NCI-H510A (cell line): ENCODE measurements at places on chromosomes 5 and 9.
A peak's percentile ranks its signal among the peaks of the same experiment; 100 is the strongest.

DNA sequence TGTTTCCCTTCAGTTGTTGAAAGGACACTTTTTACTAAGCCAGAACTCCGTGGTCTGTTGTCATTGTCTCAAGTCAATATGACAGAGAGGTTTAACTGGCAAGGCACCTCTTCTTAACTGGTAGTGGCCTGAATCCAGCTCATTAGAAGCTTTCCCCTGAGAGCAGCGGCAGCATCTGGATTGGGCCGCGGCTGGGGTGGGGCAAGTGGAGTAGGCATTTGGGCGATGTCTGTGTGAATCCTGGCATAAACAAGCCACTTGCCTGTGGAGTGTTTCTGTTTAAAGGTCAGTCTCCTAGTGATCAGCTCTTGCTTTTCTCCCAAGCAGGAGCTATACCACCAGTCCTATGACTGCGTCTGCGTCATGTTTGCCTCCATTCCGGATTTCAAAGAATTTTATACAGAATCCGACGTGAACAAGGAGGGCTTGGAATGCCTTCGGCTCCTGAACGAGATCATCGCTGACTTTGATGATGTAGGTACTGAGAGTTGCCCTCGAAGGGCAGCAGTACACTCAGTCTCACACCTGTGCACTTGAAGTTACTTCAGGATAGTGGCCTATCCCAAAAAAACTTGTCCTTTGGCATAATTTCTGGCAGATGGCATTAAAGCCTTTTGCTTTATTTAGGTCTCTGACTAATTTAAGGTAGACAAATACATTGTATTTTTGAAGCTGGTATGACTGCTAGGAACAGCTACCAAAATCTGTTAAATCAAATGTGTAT is 48.9 kb downstream of the CFAP90 start:
- DNase-seq, result peak; percentile 23

DNA sequence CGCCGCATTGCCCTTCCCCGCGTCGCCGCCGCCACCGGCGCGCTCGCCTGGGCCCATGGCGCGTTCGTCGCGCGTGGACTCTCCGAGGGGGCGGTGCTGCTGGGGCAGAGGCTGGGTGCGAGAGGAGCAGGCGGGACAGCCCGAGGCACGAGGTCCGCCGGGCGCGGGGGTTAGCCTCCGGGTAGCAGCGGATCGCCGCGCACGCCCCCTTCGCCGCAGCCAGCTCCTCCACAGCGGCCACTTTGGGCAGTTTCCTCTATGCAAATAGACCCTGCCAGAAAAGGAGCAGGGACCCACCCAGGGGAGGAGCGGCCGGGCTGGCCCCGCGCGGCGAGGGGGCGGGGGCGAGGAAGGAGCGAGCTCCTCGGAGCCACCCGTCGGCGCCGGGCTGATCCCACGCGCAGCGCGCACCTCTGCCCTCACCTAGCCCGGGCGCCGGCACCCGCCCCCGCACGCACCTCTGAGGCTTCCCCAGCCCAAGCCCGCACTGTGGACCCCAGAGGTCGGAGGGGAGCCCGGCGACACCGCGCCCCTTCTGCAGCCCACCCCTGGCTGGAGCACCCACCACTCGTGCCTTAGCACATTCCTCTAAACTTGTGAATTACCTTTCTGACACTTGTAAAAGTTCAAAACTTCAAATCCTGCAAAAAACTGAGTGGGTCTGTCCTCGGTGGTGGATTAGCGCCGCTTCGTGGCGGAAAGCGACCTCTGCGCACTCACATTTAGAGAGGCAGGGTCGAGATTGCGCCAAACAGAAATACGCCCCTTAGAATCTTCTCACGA is at the start of gene COL23A1:
Gene COL23A1 (minus strand): TSS at position 253 of the 783 bp plus-strand sequence.
- no peak for DNase-seq

DNA sequence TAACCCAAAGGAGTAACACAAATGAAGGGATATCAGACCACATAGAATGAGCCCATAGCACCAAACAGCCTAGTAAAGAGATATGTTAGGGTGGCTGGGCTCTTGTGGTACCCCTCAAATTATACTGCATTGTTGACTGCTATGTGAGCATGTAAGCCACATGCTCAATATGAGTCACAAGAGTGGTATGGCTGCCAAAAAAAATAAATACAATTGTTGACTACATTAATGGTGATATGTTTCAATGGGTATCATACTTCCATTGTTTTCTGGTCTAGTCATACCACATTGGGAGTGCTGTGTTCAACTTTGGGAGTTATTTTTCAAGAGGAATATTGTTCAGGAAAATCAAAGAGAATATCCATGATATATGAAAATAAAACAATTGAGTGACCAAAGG is 162.4 kb upstream of the PIK3R1 start:
- no peak for DNase-seq

GRCh38 chr9:92728831-92729734 is 35.5 kb downstream of the BICD2 start:
- no peak for DNase-seq

DNA sequence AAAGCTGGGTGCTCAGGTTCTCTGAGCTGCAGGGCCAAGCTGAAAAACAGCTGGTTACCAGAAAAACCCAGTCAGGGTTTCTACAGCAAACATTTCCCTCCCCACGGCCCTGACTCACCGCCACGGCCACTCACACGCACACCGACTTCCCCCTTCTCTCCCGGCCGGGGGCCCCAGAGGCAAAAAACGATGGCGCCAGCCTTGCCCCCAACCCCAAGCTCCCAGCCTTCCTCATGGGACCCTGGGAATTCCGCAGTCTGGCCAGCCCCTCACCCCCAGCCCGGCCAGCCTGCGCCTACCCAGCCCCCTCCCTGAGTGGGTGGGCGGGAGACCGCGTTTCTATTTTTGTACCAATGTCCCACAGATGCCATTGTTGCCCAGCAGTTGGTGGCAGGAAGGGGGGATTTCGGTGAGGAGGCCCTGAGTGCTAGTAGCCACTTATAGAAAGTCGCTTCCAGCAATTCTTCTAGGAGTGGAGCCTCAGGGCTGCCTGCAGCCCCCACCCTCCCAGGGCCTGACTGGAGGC is 18.4 kb downstream of the ENG start:
- no peak for DNase-seq

GRCh38 chr5:110094548-110094947 is 404.8 kb downstream of the MAN2A1 start:
- DNase-seq, result no peak

DNA sequence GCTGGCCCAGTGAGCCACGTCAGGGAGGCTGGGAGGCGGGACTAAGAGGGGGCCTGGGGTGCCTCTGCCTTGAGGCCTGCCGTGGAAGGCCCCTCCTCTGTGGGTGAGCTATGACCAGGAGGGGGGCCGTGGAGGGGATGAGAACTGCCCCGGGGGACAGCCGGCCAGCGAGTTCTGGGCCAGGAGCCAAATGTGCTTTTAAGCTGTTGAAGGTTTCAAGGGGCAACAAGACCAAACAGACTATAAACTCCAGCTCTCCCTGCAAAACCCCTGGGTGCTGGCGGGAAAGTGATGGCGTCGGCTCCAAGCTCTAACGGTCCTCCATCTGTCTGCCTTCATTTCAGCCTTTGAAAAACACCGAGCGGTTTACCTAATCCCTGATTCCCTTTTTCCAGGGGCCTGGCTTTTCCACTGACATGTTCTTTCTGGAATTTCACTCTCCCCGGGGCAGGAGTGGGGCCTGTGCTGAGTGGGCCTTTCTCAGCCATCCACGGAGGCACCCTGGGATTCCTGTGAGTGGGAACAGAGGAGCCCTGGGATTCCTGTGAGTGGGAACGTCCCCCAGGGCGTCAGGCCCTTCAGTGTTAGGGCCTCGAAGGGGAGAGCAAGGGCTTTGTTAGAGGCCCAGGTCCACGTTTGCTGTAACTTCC is 65.6 kb downstream of the COL5A1 start:
- DNase-seq, result no peak

- DNase-seq, result no peak
Observed at GRCh38 chr9:80285326-80285725, 713.6 kb downstream of the TLE4 start.

- DNase-seq, result no peak
Observed at GRCh38 chr5:118775790-118776499, 212.4 kb downstream of the DTWD2 start.

GRCh38 chr9:110192531-110193261 is 15.3 kb downstream of the C9orf152 start:
- DNase-seq, result no peak

DNA sequence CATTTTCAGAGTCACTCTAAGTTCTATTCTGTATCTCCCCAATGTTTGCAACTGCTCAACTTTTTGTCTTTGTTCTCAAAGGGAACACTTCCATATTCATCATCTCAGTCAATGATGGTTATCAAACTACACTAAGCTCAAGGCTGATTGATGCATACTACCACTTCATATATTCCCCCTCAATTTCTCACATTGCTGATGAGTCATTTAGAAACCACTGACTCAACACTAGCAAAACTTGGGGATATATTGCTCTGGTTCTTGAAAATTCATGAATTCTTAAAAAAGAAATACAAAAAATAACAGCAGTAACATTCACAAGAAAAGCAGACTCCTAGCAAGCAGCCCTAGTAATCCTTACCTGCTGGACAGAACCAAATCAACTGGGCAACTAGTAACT is 52.2 kb downstream of the ABHD17B start:
- DNase-seq, result no peak

DNA sequence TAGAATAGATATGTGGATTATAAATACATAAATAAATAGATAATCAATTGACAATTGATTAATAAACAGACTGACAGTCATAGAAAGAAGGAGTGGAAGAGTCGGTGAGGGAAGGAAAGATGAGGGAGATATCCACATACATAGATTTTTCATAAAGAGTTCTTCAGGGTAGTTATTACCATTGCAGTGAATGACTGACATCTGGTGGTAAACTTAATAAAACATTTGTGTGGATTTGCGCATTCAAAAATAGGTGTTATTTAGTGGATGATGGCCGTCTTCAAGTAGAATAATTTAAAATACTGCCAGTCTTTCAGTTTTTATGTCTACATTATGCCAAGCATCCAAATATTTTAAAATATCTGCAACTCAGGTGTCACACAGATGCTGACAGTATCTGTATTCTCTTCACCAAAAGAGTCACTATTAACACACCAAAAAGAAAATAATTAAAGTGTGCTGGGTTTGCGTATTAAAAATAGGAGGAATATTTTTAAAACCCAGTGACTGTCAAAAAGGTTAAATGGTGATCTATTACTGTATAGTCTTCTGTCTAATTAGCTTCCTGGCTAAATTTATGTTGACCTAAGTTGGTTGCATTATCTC is 78.8 kb downstream of the GIN1 start:
- DNase-seq, result peak; percentile 3
